Right renal cortex interstitium (tissue), 3 donors: ENCODE measurements at places on chromosomes 12 and 14. TPM values are rescaled to one million over a fixed set of nuclear protein-coding genes. Genes with fewer than 3 reads are reported as not detected.

Gene CMA1
- not detected for polyA plus RNA-seq

Gene MIP
- polyA plus RNA-seq = not detected

Gene IL31
- polyA plus RNA-seq = not detected

Gene WIF1
- 2.1 TPM for polyA plus RNA-seq

Gene AMIGO2
- polyA plus RNA-seq = 59.3 TPM

Gene RBP5
- polyA plus RNA-seq = 52.6 TPM

Gene KRT6C
- not detected for polyA plus RNA-seq

Gene CLEC4D
- 0.42 TPM for polyA plus RNA-seq

Gene IFNG-AS1
- polyA plus RNA-seq = not detected

Gene TUNAR
- polyA plus RNA-seq = 1.4 TPM

Gene IL22
- polyA plus RNA-seq = not detected

Gene GAS2L3
- polyA plus RNA-seq = 20.1 TPM

Gene GNB3
- 4.3 TPM for polyA plus RNA-seq

Gene METTL25
- 15.6 TPM for polyA plus RNA-seq

Gene SMIM41
- polyA plus RNA-seq = 0.96 TPM

Gene RFX4
- polyA plus RNA-seq = not detected

Gene NUDT4
- polyA plus RNA-seq = 136 TPM

Gene RHOJ
- 23.5 TPM for polyA plus RNA-seq

Gene KRT73
- polyA plus RNA-seq = not detected

Gene AQP2
- polyA plus RNA-seq = 78.6 TPM

Gene DNAI7
- polyA plus RNA-seq = 7.4 TPM

Gene MNAT1
- 53.1 TPM for polyA plus RNA-seq

Gene KRT72
- polyA plus RNA-seq = not detected

Gene CCDC198
- 175 TPM for polyA plus RNA-seq
